MM.1S (cell line): ENCODE measurements at places on chromosomes 7 and 10.

GRCh38 chr7:45885264-45885882 lies 2.9 kb upstream of the IGFBP1 start:
- H3K27ac ChIP-seq, result no peak overlapping the region
- no peak for DNase-seq
- no peaks in the 10 kb centered on the region for H3K36me3 ChIP-seq
- no peak overlapping the region for H3K4me3 ChIP-seq

DNA sequence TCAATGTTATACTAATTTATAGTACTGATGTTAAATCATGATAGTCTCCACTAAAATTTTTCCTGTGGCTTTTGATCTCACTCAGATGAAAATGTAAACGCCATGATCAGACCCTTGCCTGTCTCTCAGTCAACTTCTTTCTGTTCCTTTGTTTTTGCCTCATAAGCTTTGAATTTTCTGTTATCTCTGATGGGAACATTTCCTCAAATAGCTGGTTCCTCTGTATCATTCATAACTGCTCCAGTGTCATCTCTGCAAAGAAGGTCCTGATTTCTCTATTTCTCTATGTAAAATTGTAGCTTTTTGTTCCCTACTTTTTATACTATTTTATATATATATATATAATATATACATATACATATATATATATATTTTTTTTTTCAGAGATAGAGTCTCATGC lies 67.5 kb downstream of the GPR141 start:
- DNase-seq, result no peak
- no peaks in the 10 kb centered on the region for H3K27me3 ChIP-seq
- H3K27ac ChIP-seq, result no peak overlapping the region
- H3K36me3 ChIP-seq, result no peaks in the 10 kb centered on the region

- no peak overlapping the region for H3K4me3 ChIP-seq
- H3K27me3 ChIP-seq, result no peaks in the 10 kb centered on the region
- no peak overlapping the region for H3K27ac ChIP-seq
- DNase-seq, result peak; percentile 59
Observed at GRCh38 chr7:34091321-34091917, 186.1 kb downstream of the BMPER start.

GRCh38 chr10:28118985-28119628 lies 120.2 kb upstream of the ODAD2 start:
- peaks cover 14% of the 10 kb centered on the region for H3K4me1 ChIP-seq
- H3K36me3 ChIP-seq, result no peaks in the 10 kb centered on the region
- DNase-seq, result no peak
- H3K27ac ChIP-seq, result no peak overlapping the region

DNA sequence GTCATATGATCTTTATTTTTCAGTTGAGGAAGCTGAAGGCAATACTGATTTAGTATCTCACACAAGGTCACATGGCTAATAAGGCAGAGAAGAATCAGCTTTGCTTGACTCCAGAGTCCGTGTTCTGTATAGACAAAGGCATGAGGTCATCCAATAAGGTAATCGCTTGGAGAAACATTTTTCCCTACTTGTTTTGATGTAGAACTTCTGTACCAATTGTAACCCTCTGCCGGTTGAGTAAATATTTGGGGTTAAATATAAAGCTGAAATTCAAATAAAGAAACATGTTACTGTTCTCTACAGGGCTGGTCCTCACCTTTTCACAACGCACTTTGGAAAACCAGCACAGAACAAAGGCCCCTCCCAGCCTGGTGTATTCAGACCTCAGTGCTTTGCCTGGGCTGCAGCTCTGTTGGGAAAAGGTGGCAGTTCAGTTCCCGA lies 83.0 kb upstream of the INSYN2A start:
- H3K27me3 ChIP-seq, result no peaks in the 10 kb centered on the region
- DNase-seq, result no peak
- no peak overlapping the region for H3K27ac ChIP-seq
- H3K4me1 ChIP-seq, result no peaks in the 10 kb centered on the region
- H3K36me3 ChIP-seq, result no peaks in the 10 kb centered on the region

DNA sequence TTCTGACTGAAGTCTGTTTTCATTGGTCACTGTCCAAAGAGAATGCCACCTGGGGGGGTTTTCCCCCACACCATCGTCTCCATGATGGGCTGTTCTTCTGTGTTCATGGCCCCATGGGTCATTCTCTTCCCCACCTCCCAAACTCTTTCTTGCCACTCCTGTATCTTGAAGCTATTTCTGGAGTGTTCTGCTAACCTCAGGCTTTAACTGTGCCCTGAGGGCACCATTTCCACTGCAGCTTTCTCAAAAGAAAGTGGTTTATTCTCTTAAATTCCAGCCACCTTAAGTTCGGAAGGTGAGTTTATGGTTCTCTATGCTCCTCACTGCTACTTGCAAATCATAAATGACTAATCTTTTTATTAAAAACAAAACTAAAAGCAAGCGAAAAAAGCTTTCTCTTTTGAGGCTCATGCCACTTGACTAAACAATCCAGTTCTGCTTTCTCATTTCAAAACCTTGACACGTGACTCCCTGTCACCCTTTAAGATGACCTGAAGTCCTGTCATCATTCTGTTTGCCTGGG lies 7.4 kb upstream of the APBB1IP start:
- H3K4me1 ChIP-seq, result peaks cover 7% of the 10 kb centered on the region
- no peaks in the 10 kb centered on the region for H3K36me3 ChIP-seq
- peak overlapping the region; percentile 67 for H3K27ac ChIP-seq
- peak; percentile 85 for DNase-seq
- no peaks in the 10 kb centered on the region for H3K27me3 ChIP-seq
- peak overlapping the region; percentile 35; the same call in 1 of the 2 replicates for H3K4me3 ChIP-seq

- DNase-seq, result no peak
- no peak overlapping the region for H3K4me3 ChIP-seq
- H3K27me3 ChIP-seq, result peaks cover 53% of the 10 kb centered on the region; the same call in 1 of the 2 replicates
Observed at GRCh38 chr10:132858121-132859081, 72.5 kb upstream of the NKX6-2 start.

GRCh38 chr7:41238851-41239331 lies 464.0 kb downstream of the INHBA start:
- no peak for DNase-seq
- H3K4me1 ChIP-seq, result no peaks in the 10 kb centered on the region
- H3K36me3 ChIP-seq, result no peaks in the 10 kb centered on the region
- H3K27ac ChIP-seq, result no peak overlapping the region

DNA sequence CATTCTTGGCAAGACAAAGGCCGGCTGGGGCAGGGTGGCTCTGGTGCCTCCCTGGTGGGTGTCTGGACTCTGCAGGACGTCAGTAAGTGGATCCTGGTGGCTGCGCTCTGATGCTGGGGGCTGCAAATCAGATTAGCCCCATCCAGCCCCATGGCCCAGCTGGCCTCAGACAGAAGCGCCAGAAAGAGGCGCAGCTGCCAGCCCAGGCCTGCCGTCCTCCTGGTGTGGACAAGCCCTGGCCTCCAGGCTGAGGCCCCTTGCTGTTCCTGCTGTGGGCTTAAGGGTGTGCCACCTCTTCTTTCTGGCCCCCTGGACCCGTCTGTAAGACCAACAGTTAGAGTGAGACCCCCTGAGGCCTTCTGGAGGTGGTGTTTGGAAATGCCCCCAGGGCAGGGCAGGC lies 5.9 kb upstream of the LFNG start:
- DNase-seq, result no peak
- H3K36me3 ChIP-seq, result no peaks in the 10 kb centered on the region
- H3K4me1 ChIP-seq, result peaks cover 20% of the 10 kb centered on the region
- H3K27ac ChIP-seq, result no peak overlapping the region
- H3K4me3 ChIP-seq, result no peak overlapping the region

GRCh38 chr7:128247640-128248194 lies 6.6 kb downstream of the LEP start:
- H3K36me3 ChIP-seq, result no peaks in the 10 kb centered on the region
- H3K4me3 ChIP-seq, result no peak overlapping the region
- no peak overlapping the region for H3K27ac ChIP-seq
- H3K27me3 ChIP-seq, result no peaks in the 10 kb centered on the region

DNA sequence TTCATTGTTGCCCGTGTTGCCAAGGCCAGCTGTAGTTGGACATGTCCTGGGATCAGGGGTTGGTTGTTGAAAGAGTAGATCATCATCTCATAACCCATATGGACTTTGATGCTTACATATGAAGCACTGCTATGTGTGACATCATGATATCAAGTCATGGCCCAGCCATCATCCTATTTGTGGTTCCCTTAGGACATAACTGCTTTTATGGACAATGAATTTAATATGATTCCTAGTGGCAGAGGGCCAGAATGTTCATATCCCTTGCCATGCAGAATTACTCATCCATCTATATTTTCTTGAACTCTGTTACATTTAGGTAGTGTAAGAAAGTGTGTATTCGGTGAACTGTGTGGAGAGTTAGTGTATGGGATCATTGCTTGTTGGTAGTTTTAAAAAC lies 343.9 kb upstream of the LRGUK start:
- H3K36me3 ChIP-seq, result no peaks in the 10 kb centered on the region
- no peaks in the 10 kb centered on the region for H3K4me1 ChIP-seq
- no peak overlapping the region for H3K27ac ChIP-seq
- no peak overlapping the region for H3K4me3 ChIP-seq
- H3K27me3 ChIP-seq, result no peaks in the 10 kb centered on the region
- no peak for DNase-seq

DNA sequence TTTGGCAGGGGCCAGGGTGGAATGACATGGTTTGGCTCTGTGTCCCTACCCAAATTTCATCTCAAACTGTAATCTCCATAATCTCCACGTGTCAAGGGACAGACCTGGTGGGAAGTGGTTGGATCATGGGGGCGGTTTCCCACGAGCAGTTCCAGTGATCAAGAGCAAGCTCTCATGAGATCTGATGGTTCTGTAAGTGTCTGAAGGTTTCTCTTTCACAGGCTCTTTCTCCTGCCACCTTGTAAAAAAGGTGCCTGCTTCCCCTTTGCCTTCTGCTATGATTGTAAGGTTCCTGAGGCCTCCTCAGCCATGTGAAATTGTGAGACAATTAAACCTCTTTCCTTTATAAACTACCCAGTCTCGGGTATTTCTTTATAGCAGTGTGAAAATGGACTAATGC lies 188.3 kb downstream of the CHCHD3 start:
- no peak overlapping the region for H3K27ac ChIP-seq
- no peak for DNase-seq
- no peaks in the 10 kb centered on the region for H3K4me1 ChIP-seq
- no peaks in the 10 kb centered on the region for H3K36me3 ChIP-seq
- H3K27me3 ChIP-seq, result no peaks in the 10 kb centered on the region
